ENCODE measurements at places on chromosomes 4 and X. TPM values are rescaled to one million over a fixed set of nuclear protein-coding genes. Genes with fewer than 3 reads are reported as not detected.

The CXCL5 gene
- total RNA-seq, result not detected

The UGT2B17 gene
- not detected for total RNA-seq

The FAT4 gene
- 9.0 TPM for total RNA-seq

The CXCL1 gene
- total RNA-seq, result not detected

The IL21 gene
- not detected for total RNA-seq

The FAT1 gene
- 71.6 TPM for total RNA-seq

The LGI2 gene
- 0.12 TPM for total RNA-seq

The CASP6 gene
- total RNA-seq, result 69.8 TPM

The MAGEA2 gene
- total RNA-seq, result 15.8 TPM

The BEND2 gene
- total RNA-seq, result not detected

The CT45A3 gene
- not detected for total RNA-seq

The ALB gene
- not detected for total RNA-seq

The ZCCHC18 gene
- total RNA-seq, result 2.1 TPM

The SATL1 gene
- total RNA-seq, result not detected

The NHS gene
- total RNA-seq, result 5.9 TPM

Data from H4 (cell line).